Peyer's patch (tissue), 4 donors: ENCODE measurements at places on chromosomes 6 and 20.

DNA sequence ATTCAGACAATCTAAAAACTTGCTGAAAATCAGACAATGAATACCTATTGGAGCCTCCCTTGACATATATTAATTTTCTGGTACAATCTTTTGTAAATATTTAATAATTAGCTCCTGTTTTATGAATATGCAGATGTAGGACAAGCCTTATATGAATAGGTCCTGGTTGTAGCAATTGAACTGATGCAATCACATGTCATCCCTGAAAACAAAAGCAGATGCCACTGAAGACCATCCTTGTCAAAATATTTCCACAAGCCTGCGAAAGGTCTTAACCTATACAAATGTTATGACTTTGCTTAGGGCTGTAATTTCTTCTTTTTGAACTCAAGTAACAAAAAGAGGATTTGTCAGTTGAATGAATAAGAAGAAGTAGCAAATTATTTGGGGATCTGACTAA lies 722.1 kb downstream of the EYS start:
- DNase-seq = no peak

DNA sequence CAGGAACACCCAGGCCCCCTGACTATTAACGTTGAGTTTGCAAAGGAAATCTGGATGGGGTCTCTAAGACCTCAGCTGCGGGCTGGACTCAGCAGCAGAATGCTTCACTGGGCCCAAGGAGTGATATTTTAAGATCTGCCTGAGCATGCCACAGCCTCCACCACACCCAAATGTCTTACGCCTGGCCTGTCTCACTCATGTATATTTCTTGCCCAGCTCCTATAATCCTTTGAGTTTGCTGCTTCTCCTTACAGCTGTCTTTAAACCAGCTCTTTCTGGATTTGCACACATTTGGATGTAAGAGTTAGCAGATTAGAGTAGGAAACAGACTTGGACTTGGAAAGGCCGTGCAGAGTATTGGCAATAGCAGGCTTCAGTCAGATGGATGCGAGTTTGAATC lies 16.4 kb downstream of the CASS4 start:
- DNase-seq = no peak

GRCh38 chr6:102356170-102356569 lies 962.7 kb downstream of the GRIK2 start:
- no peak for DNase-seq

DNA sequence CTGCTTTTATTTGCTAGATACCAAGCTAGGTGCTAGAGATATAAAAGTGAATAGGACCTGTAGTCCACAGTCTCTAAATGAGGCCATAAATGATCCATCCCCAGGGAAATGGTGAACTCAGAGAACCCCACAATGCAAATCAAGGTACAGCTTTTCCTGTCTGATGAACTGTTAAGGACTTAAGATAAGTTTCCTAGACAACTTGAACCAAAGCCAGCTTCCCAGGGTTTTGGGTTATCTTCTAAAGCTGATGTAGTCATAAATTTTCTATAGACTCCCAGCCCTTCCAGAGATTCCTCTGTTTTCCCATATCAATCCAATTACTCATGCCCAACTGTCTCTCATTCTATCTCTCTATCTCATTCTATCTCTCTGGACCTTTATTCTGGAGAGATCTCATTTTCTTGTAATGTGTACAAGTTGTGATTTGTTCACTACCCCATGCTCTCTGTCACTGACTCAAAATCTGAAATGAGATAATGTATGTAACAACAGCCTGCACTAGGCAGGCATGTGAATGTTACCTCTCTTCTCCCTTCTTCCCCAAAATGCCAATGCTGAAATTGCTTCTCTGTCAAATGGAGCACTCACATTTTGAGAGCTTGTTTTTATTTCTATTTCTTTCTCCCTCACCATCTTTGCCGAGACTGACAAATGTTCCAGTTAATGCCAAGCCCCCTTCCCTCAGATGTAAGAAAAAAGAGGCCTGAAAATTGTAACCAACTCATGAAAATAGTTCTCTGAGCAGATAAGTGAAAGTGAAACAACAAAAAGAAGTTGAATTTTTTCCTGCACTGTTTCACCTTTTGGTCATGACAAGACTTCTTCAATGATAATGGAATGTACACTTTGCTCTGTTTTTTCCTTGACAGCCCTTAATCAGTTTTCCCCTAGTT lies 279.9 kb downstream of the SLC35F1 start:
- DNase-seq = no peak

- DNase-seq = no peak
Measured at GRCh38 chr20:35641743-35642142, 23.0 kb downstream of the CPNE1 start.

- no peak for DNase-seq
Measured at GRCh38 chr6:70379473-70380013, 33.8 kb upstream of the FAM135A start.

- no peak for DNase-seq
Measured at GRCh38 chr6:126388104-126388598, 48.2 kb downstream of the CENPW start.

DNA sequence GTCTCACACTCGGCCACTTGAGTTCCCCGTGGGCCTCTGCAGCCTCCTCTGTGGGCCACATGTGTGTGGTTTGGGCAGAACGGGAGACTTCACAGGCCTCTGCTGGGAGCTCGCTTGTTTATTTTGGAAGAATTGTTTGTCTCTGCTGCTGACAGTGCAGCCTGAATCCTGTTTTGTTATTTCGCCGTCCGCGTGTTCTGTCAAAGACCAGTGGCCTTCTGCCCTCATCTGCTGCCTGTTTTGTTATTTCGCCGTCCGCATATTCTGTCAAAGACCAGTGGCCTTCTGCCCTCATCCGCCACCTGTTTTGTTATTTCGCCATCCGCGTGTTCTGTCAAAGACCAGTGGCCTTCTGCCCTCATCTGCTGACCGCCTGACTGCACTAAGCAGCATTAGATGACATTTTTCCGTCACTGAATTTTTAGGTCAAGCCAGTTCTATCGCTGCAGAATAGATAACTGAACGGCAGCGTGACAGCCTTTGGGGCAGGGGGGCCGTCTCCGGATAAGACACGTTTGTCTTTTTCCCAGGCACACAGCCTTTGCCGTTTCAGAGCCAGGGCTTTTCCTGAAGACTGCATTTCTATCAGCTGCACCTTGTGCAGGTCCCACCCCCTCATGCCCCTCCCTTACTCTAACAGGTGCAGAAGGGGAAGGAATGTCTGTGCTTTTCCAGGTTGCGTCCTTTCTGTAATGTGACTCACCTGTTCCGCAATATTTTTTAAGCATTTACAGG lies 158.5 kb upstream of the AFDN start:
- no peak for DNase-seq

- DNase-seq = no peak
Measured at GRCh38 chr6:143003676-143004075, 57.0 kb upstream of the AIG1 start.

DNA sequence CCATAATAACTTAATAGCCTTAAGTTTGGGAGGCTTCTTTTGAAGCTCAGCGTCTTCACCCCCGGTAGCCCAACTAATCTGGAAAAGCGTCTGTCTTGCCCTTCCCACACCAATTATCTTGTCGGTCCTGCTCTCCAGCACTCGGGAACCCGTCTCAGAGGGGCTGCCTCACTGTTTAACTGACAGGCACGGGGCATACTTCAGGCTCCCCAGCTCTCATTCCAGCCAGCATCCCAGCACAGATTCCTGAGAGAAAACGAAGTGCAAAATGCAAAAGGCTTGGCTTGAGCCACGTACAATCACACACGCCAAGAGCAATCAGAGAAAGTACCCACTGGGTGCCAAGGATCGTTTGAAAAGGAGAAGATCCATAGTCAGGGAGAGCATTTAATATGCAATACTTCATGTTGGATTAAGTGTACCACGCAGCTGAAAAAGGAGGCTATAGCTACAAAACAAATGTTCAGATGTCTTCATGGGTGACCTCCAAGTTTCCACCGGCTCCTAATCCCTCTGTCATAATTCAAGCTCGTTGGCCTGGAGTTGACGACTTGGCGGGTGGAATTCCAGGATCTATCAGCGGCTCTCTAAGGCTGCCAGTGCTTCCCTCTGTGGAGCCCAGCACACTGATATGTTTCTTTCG lies 53.7 kb upstream of the STX16 start:
- DNase-seq = no peak

DNA sequence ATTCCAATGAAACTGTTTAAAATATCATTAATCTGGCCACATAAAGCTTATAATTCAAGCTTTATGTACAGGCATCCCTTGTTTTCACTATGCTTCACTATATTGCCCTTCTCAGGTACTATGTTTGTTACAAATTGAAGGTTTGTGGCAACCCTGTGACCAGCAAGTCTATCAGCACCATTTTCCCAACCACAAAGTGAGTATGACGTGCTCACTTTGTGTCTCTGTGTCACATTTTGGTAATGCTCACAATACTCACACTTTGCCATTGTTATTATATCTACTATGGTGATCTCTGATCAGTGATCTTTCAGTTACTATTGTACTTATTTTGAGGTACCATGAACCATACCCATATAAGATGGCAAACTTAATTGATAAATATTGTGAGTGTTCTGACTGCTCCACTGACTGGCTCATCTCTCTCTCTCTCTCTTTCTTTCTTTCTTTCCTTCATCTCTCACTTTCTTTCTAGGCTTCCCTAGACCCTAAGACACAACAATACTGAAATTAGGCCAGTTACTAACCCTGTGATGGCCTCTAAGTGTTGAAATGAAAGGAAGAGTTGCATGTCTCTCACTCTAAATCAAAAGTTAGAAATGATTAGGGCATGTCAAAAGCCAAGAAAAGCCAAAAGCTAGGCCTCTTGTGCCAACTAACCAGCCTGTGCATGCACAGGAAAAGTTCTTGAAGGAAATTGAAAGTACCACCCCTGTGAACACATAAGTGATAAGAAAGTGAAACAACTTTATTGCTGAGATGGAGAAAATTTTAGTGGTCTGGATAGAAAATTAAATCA lies 227.9 kb downstream of the BCAS1 start:
- DNase-seq = no peak

DNA sequence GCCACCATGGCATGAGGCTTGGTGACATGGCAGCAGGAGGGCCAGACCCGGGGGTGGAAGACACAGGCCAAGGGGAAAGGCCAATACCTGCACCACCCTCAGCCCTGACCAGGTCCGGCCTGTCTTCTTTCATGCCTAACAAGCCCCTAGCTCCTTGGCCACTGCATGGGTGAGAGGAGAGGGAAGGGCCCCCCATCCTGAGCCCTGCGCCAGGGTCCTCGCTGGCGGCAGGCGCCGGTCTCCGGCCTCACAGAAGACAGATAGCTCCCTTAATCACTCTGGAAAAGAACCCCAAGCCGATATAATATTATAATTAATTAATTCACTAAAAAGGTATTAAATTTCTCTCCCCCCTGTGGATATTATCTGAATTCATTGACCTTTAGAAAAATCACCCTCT lies 41.4 kb downstream of the MDFI start:
- no peak for DNase-seq

DNA sequence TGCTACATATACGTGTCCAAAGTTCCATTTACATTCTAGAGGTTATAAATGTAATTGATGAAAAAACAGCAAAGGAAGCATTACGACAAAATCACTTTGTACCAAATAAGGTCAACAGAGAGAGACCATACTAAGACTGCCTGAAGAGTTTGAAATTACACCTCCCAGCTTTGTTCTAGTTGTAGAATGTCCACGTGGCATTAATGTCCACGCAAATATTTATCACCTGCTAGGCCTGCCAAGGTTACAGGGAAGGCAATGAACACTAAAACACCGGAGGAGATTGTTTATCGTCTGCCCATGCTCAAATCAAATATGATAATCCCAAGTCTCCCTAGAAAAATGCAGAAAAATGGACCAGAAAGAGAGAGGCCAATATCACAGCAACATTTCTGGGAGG lies 6.2 kb downstream of the RALGAPA2 start:
- DNase-seq = no peak

- no peak for DNase-seq
Measured at GRCh38 chr6:38185752-38186151, 366.2 kb downstream of the ZFAND3 start.

DNA sequence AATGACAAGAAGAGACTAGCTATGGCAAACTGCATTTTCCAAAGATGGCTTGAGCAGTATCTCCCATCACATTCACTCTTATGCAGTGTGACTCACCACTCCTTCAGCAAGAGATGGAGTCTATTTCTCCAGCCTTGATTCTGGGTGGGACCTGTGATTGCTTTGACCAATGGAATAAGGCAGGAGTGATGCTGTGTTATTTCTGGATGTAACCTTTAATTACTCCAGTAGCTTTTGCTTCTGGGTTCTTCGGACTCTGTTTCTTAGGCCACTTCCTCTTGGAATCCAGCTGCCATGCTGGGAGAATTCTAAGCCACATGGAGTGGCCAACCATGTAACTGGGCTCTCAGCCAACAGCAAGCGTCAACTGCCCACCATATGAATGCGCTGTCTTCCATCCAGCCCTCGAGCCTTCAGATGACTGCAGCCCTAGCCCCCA lies 50.7 kb downstream of the TGM2 start:
- DNase-seq = peak; percentile 37

DNA sequence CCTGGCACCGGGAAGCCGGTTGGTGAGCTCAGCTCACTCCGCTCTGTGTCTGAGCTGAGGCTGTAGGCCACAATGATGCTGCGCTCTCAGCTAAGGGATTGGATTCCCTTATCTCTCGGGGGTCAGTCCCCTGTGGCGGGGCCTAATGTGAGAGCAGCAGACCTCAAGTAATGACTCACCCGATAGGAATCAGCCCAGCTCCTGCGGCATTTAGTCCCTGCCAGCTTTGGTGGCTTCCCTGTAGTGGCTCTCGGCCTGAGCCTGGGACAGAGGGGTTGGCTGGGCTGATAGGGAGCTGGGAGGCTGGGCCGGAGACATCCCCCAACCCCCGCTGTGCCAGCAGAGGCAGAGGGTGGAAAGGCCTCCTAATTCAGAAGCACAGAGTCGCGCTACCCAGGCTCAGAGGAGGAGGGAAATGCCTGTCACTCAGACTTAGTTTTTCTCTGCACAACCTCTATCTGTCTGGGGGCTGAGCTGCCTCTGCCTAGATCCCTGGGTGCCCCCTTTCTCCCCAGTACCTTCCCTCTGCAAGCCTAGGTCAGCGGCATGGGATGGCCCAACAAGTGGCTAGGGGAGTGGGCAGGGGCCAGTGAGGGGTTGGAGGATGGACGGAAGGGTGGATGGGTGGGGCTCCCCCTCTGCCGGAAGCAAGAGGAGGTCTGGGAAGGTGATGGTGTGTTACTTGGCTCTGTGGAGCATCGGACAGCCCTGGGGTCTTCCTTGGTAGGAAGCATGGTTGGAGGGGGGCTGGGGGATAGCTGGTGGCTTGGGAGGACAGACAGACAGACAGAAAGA lies 92.2 kb downstream of the CDH22 start:
- no peak for DNase-seq

DNA sequence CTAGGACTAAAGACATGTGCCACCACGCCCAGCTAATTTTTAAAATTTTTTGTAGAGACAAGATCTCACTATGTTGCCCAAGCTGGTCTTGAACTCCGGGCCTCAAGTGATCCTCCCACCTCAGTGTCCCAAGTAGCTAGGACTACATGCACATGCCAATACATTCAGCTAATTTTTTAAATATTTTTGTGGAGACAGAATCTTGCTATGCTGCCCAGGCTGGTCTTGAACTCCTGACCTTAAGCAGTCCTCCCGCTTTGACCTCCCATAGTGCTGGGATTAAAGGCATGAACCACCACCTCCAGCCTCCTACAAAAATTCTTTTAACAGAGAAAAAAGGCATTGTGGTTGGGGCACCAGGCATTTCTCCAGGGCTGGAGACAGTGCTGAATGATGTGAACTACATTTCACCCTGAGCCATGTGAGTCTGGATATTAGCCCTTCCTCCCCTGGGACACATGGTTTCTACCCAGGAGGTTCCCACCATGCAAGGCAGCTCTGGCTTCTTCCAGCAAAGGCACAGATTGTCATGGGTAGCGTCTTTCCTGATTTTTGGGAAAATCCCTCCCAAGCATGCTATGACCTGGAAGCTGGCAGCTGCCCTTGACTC lies 36.3 kb upstream of the CMTR1 start:
- DNase-seq = no peak
